HEK293T (cell line): ENCODE measurements at places on chromosomes 5 and 9.

DNA sequence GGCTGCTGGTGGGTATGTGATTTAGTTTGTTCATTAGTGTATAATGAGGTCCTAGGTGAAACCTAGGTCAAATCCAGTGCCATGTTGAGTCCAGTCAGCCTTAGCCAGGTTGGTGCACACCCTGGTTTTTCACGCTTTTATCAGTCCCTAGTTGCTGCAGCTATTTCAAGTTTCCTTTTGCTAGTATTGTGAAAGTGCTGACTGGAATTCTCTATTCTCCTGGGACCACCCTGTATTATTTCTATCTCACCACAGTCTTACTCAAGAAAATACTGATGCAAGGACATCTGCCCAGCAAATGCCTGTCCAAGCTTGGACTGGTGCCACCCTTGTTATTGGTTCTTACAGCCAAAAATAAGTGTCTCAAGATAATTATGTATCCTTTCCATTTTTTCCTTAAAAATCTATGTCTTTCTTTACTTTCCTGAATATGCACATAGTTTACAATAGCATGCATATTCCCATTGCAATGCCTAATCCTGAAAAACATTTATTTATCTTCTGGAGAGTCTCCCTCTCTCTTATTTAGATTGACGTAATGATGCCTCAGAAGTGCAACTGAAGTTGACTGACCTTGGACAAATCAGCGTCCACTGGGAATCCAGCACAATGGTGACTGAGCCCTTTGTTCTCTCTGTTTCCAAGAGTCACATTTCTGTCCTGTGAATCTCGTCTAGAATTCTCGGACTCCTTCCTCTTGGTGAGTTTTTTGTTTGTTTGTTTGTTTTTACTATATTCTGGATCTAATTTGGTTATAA, 1075.0 kb downstream of the CDH9 start:
- DNase-seq = no peak

DNA sequence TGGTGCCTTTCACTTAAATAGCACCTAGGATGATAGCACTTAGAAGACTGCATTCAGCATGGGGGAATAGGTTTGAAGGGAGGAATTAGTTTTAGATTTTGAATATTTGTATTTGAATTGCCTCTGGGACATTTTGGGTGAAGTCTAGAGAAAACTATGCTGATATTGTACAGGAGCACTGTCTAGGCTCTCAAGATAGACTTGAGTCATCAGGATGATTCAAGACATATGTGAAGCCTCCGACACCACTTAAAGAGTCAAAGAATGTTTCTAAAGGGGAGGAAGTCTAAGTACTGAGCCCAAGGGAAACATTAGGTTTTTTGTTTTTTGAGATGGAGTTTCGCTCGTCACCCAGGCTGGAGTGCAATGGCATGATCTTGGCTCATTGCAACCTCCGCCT, 63.9 kb upstream of the CCDC180 start:
- DNase-seq = no peak

- peak; percentile 28 for DNase-seq
Measured at GRCh38 chr5:129541648-129542251, 81.7 kb downstream of the ADAMTS19 start.

DNA sequence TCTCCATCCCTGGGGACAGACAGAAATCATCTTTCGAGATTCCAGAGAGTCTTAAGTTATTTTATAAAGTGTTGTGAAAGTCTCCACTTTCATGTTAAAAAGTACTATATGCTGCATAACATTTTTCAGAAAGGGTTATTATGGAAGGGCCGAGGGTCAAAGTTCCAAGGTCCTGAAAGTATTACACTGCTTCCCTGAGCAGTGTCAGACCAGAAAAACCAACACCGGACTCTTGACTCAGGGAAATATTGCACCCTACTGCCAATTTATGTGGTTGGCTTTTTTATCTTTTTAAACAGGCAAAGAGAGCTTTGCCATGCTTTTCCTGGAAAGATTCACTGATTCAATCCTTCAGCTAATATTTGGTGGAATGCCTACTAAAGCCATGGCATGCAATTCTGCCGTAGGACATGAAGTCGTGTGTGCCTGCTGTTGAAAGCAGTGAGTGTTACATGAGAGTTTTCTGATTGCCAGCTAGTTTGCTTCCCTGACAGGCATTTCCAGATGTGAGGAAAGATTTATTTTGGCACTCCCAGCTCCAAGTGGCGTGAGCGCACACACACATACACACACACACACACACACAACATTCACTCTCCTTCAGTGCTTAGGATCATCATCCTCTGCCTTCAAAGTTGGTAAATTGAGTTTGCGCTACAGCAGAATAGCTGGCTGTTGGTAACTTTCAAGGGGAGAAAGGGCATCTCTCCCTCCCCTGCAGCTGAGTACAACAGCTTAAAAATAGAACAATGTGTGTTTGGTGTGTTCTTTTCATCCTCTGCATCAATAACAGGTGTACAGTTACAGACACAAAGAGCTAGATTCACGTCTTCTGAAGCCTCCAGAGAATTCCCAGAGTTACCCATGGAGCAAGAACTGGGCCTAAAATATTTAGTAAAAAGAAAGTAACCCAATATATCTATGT, 45.6 kb downstream of the SLC1A3 start:
- DNase-seq = no peak

DNA sequence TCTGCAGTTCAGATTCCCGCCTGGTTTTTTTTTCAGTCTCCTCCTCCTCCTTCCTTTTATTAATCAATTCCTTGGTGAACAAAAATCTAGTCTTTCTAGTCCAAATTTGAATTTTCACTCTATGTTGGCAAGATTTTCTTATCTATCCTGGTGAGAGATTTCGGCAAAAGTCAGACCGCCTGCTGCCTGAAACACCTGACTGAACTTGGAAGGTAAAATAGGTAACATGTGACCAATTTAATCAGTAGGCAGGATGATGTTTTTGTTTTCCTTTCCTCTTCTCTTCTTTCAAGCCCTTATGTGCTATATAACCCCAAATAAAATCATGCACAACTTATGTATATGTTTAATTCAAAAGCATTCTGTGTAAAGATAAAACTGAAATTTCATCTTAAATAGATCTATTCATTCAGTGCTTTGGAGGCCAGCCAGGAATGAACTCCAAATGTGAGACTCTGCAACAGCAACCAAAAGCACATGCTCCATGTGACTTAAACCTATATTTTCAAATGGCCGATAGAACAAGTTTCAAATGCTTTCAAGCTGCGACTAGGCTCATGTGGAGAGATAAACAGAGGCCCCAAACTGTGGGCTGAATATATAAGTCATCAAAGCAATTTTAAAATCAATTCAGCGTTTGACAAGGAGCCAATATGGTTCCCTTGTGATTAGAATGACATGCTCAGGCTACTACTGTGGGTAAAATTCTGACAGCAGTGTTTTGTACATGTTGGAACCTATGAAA, 100.4 kb upstream of the SEMA6A start:
- no peak for DNase-seq

GRCh38 chr5:139669662-139670368, 21.7 kb downstream of the CXXC5 start:
- no peak for DNase-seq

DNA sequence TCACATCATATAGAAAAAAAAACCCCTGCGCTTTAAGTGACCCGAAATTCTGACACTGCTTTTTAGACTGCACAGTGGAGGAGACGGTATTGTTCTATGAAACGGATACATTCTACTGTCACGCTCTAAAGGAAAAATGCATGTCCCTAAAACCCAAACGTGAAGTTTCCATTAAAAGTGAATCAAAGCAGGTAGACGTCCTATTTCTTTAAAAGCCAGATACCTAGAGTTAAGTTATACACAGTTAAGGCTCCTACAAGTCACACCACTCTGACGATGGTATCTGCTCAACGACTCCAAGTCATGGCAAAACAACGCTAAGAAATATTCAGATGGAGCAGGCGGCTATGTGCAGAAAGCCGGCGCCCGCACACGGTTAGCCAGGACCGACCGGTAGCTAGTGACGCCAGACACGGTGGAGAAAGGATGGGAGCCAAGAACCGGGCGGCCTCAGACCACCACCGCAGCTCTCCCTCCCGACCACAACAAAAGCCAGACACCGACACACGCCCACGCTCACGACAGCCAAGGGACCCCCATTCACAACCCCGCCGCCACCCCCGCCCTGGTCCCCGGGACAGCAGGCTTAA, 734 bp downstream of the SKP1 start:
- peak; percentile 9 for DNase-seq

GRCh38 chr5:3357291-3357690, 238.3 kb upstream of the IRX1 start:
- DNase-seq = no peak

GRCh38 chr9:10366171-10366779, 246.5 kb downstream of the PTPRD start:
- peak; percentile 14 for DNase-seq

DNA sequence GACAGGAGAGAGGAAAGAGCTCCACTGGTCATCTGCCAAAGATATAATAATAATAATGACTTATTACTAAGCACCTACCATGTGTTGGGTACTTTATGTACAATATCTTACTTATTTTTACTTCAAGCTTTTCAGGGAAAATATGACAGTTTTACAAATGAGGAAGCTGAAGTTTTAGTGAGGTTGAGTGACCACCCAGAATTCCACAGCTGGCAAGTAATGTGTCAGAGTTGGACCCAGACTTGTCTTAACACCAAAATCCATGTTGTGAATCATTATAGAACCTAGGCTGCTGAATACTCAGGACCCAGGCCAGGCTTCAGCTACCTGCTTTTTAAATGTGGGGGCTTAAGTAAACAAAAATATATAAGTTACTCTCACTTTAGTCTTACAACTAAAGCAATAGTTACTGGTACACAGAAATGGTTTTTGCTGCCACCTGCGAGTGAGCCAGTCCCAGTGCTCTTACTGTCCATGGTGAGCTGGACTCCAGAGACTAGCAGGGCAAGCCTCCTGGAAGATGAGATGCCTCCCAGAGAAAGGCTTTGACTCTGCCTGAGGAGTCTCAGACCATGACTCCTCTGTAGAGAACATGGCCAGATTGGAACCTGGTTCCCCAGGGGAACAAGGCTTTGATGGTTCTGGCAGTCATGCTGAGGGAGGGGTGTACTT, 29.9 kb downstream of the RUSC2 start:
- no peak for DNase-seq

DNA sequence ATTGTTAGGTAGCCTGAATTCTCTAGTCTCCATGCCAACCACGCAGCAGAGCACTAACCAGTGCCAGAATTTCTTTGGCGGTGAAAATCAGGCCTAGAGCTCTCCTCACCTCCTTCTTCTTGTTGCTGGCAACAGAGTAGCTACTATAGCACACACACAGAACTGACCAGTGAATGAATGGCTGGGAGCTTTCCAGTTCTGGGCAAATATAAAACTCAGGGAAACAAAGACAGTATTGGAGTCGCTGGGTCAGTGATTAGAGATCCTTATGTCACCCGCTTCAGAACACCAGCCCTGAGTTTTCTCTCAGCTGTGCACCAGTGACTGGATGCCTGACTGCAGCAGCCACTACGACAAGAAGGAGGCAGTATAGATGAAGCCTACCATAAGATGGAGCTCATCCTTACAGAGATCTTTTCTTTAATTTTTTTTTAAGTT, 26.9 kb upstream of the FEM1C start:
- no peak for DNase-seq

- no peak for DNase-seq
Measured at GRCh38 chr5:168934169-168934568, 355.0 kb upstream of the PANK3 start.

DNA sequence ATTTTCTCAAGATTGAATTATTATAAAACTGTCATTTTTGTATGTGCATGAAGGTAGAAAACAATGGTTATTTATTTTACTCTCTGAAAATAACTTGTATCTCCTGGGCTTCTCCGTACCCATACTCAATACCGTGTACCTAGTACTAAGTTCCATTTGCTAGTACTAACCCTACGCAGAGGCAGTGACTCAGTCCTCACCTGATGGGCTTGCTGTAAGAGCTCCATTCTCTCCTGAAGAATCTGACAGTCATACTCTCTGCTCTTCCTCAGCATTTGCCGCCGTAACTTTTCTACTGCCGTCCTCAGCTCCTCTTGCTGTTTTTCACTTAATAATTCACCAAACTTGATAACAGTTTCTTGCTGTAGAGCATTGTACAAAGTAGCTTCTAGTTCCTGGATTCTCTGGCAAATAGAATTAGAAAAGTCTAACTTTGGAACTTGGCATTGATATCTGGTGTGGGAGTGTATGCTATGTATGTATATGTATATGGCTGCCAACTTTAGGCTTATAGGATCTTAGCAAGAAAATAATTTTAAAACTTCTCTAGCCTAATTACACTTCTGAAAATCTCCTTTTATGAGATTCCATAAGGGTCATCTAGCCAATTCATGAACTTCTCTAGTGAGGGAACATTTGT, 108.0 kb upstream of the DPYSL3 start:
- no peak for DNase-seq

DNA sequence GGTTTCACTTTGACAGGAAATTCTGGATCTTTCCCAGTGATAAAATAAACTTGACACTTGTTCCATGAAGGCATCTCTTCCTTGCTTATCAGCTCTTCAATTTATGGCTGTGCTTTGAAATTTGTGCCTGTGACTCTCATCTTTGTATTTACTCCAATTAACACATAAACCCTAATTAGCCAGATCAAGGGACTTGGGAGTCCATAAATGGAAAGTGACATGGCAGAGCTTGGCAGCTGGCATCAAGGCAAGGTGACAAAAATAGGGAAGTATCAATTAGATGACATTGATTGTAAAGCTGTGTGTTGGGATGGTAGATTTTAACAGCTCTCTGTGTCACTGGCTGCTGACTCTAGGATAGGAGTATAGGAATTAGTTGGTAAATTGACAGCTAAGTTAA, 133.9 kb downstream of the PBX3 start:
- no peak for DNase-seq

- no peak for DNase-seq
Measured at GRCh38 chr9:90926936-90927335, 125.3 kb downstream of the SYK start.

GRCh38 chr9:92488681-92489550, 6.6 kb upstream of the ASPN start:
- no peak for DNase-seq

DNA sequence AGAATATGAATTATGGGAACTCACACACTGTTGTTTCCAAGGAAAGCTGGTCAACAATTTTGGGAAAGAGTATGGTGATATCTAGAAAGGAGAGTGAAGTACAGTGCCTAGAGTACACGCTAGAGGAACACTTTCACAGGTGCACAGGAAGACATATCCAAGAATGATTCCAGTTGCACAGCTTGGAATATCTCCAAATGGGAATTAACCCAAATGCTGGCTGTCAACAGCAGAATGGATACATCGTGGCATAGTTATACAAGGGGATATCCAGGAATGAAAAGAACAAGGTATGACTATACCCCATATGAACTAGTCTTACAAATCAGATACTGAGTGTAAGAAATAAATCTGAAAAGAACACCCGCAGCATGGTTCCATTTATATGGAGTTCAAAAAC, 231.3 kb downstream of the FSTL4 start:
- no peak for DNase-seq
